GM12878 (cell line): ENCODE measurements at places on chromosomes 6 and 20. TPM values are rescaled to one million over a fixed set of nuclear protein-coding genes. Genes with fewer than 3 reads are reported as not detected.
A peak's percentile ranks its signal among the peaks of the same experiment; 100 is the strongest.

ZBTB2 gene
- polyA plus RNA-seq = 14.4 TPM in 2 replicates

TSPO2 gene
- not detected in 2 replicates for polyA plus RNA-seq

SASH1 gene
- polyA plus RNA-seq = not detected in 2 replicates

NKAIN2 gene
- not detected in 2 replicates for polyA plus RNA-seq

HSD17B8 gene
- 42.9 and 46.7 TPM in 2 replicates for polyA plus RNA-seq

- no peaks in the 10 kb centered on the region for H3K36me3 ChIP-seq
- H3K4me3 ChIP-seq = no peak overlapping the region
- H3K4me1 ChIP-seq = no peaks in the 10 kb centered on the region
- H3K27ac ChIP-seq = no peak overlapping the region
- DNase-seq = no peak
- no peaks in the 10 kb centered on the region for H3K27me3 ChIP-seq
Observed at GRCh38 chr20:42611423-42611822, 578.3 kb downstream of the PTPRT start.

- no peak for DNase-seq
- no peak overlapping the region for H3K4me3 ChIP-seq
- H3K4me1 ChIP-seq = peaks cover 6% of the 10 kb centered on the region
- H3K27me3 ChIP-seq = no peaks in the 10 kb centered on the region
Observed at GRCh38 chr6:139133262-139134063, 1.4 kb upstream of the HECA start.

- H3K4me1 ChIP-seq = peaks cover 17% of the 10 kb centered on the region
- H3K27ac ChIP-seq = peak overlapping the region; percentile 91
- peak; percentile 38 for DNase-seq
- H3K27me3 ChIP-seq = no peaks in the 10 kb centered on the region
- peak overlapping the region; percentile 97 for H3K4me3 ChIP-seq
Observed at GRCh38 chr6:56953597-56954402, 1.1 kb upstream of the BEND6 start.

GRCh38 chr6:148169706-148170105 is 172.9 kb upstream of the SASH1 start:
- no peak overlapping the region for H3K4me3 ChIP-seq
- H3K27ac ChIP-seq = no peak overlapping the region
- no peaks in the 10 kb centered on the region for H3K4me1 ChIP-seq
- no peak for DNase-seq
- no peaks in the 10 kb centered on the region for H3K36me3 ChIP-seq

GRCh38 chr20:50126662-50127061 is 13.7 kb upstream of the UBE2V1 start:
- no peak overlapping the region for H3K27ac ChIP-seq
- H3K36me3 ChIP-seq = peaks cover 41% of the 10 kb centered on the region
- no peak overlapping the region for H3K4me3 ChIP-seq
- DNase-seq = no peak

DNA sequence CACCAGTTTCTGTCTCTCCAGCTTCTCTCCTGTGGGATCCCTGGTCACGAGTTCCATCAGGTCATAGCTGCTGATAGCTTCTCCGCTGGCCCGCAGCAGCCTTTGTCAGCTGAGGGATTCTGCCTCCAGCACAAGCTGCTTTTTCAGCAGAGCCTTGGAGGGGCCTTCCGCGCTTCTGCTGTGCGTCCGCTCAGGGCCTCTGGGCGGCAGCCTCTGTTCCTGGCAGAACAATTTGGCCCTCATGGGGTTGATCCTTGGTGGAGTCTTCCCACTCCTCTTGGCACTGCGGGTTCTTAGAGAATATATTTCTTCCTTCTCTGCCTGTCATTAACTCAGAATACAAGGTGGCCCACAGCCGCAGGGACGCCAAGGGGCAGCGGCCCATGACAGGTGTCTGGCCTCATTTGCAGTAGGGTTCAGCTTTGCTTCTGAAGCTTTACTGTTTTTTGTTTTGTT is 158.8 kb downstream of the DTNBP1 start:
- H3K4me1 ChIP-seq = no peaks in the 10 kb centered on the region
- DNase-seq = no peak
- peaks cover 27% of the 10 kb centered on the region; the same call in 1 of the 2 replicates for H3K36me3 ChIP-seq
- no peak overlapping the region for H3K4me3 ChIP-seq
- H3K27me3 ChIP-seq = no peaks in the 10 kb centered on the region

DNA sequence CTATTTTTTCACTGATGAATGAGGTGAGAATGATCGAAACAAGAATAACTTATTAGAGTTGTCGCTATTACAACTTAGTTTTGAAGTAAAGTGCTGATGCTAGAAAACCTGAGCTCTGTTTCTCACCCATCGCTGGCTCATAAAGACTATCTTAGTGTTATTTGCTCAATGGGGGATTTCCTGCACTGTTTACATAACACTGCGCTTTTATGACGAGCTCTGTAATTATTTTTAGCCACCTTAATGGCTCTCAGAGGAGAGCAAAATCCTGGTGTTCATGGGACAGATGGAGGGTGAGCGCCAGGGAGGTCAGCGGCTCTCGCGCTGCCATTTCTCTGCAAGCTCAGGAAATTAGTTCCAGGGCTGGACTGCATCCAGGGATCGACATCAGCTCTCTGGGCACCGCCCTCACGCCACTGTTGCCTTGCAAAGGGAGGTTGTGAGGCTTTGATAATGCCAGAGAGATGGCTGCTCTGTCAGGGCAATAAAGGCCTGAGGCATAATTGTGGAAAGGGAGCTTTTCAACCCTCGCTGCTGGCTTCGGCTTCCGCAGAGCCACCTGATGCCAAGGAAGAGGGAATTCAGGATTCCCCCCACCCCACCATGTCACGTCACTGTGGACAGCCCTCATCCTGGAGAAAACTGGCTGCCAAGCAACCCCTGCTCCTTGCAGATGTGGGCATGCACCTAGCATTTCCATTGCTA is 72.0 kb downstream of the DACT2 start:
- H3K4me3 ChIP-seq = no peak overlapping the region
- H3K27ac ChIP-seq = no peak overlapping the region
- no peaks in the 10 kb centered on the region for H3K4me1 ChIP-seq
- DNase-seq = no peak
- H3K36me3 ChIP-seq = no peaks in the 10 kb centered on the region
- H3K27me3 ChIP-seq = no peaks in the 10 kb centered on the region

GRCh38 chr20:53282217-53282955 is 310.2 kb downstream of the TSHZ2 start:
- H3K4me1 ChIP-seq = no peaks in the 10 kb centered on the region
- DNase-seq = no peak
- peaks cover 5% of the 10 kb centered on the region; the same call in 1 of the 2 replicates for H3K27me3 ChIP-seq
- no peak overlapping the region for H3K4me3 ChIP-seq

DNA sequence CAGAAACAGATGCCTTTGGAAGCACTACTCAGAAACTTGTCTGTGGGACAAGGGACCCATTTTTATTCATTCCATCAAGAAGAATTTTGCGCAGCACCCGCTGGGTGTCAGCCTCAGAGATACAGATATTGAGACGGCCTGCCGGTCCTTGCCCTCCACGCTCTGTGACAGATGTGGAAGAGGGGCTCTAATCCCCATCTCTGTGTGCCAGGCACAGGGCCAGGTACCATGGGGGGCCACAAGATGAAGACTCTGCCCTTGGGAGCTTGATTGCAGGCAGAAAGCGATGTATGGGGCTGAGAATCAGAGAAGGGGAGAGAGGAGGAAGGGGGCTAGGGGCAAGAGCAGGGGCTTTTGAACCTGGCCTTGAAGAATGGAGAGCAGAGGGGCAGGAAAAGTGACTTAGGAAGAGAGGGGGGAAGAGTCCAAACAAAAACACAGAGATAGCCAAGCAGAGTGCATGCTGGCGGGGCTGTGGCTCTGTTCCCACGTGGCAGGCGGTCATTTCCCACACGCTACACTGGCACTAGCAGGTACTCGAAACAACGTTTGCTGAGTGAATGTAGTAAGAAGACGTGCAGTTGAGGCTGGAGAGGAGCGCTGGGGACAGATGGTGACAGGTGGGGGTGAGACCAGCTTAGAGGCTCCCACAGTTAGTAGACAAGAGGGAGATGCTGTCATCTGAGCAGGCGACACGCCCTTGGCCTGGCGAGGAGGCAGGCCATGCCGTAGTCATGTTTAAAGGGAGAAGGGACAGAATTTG is 170.3 kb upstream of the SNX9 start:
- H3K4me3 ChIP-seq = no peak overlapping the region
- H3K36me3 ChIP-seq = peaks cover 3% of the 10 kb centered on the region
- H3K27ac ChIP-seq = no peak overlapping the region

DNA sequence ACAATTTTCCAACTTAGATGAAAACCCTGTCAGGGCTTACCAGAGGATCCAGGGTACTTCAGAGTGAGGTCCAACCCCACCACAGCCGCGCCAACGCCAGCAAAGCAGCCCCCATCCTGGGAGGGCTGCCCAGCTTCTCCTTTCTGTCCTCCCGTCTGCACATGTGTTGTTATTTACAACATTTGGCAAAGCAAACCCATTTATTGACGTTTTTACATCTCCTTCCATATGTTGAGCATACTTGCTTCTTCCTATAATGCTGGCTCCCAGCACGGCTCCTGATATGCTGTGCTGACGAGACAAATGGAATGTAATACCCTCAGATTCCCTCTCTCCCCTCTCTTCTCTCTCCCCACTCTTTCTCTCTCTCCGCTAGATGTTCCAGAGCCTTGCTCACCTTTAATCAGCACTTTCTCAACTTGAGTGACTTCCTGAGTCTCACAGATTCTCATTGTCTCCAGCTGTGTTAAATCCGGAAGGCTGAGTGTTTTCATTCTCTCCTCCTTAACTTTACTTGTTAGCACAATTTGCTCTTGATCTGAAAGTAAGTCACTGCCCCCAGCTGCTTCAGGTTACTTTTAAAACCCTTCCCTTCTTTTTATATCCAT is 22.7 kb downstream of the RCAN2 start:
- H3K27ac ChIP-seq = no peak overlapping the region
- H3K4me1 ChIP-seq = no peaks in the 10 kb centered on the region
- DNase-seq = no peak
- no peak overlapping the region for H3K4me3 ChIP-seq

GRCh38 chr6:44464527-44465310 is 77.2 kb downstream of the CDC5L start:
- DNase-seq = no peak
- H3K27me3 ChIP-seq = no peaks in the 10 kb centered on the region
- no peak overlapping the region for H3K4me3 ChIP-seq
- no peaks in the 10 kb centered on the region for H3K4me1 ChIP-seq
- H3K36me3 ChIP-seq = no peaks in the 10 kb centered on the region
- H3K27ac ChIP-seq = no peak overlapping the region

DNA sequence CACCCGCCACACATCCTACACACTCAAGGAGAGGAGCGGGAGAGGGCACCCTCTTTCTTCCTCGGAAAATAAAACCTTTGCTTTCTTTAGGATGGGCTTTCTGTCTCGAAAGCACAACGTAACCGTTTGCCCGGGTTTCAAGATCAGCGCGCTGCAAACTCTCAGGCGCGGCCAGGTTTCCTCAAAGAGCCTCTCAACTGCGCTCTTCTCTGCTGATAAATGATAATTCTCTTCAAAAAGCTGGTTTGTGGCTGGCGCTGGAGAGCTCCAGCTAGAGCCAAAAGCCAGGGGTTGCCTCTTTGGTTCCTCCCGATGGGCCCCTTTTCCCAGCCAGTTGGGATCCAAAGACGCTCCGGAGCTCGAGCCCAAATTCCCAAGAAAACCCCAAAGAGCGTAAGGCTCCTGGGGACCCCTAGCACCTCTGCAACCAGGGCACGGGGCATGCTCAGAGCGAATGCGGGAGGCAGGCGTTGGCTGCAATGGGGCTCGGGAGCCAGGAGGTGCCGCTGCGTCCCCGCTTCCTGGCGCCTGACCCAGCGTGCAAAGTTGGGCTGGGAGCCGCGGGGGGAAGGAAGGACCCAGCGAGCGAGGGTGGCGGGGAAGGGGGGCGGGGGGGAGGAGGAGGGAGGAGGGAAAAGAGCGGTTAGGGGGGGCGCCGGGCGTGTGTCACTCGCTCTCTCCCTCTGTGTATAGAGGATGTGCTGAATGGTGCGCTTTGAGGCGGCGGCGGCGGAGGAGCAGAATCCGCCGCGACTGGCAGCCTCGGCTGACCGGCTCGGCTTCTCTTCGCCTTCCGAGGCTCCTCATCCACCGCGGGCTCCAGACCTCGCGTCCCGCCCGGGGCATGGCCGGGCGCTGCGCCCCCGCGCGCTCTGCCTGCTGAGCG is at the start of gene PLCB1:
PLCB1 (plus strand) TSS at position 669 of the 886 bp plus-strand sequence. CDS start 386 bp downstream, outside the sequence.
- DNase-seq = no peak
- peaks cover 10% of the 10 kb centered on the region; the same call in 1 of the 2 replicates for H3K4me1 ChIP-seq
- no peak within 1 kb of the TSS for H3K27ac ChIP-seq
- H3K27me3 ChIP-seq = peaks cover 10% of the 10 kb centered on the region
- H3K4me3 ChIP-seq = peak within 1 kb of the TSS; percentile 41; the same call in 1 of the 2 replicates
- H3K36me3 ChIP-seq = no peaks in the 10 kb centered on the region

- H3K4me1 ChIP-seq = no peaks in the 10 kb centered on the region; the same call in 1 of the 2 replicates
- H3K27ac ChIP-seq = no peak overlapping the region
- no peaks in the 10 kb centered on the region for H3K36me3 ChIP-seq
- H3K4me3 ChIP-seq = no peak overlapping the region
Observed at GRCh38 chr20:47817573-47817972, 32.3 kb upstream of the SULF2 start.

- H3K27ac ChIP-seq = no peak overlapping the region
- no peaks in the 10 kb centered on the region for H3K36me3 ChIP-seq
- DNase-seq = no peak
- no peaks in the 10 kb centered on the region for H3K4me1 ChIP-seq
Observed at GRCh38 chr6:130587778-130588520, 222.1 kb downstream of the TMEM200A start.

DNA sequence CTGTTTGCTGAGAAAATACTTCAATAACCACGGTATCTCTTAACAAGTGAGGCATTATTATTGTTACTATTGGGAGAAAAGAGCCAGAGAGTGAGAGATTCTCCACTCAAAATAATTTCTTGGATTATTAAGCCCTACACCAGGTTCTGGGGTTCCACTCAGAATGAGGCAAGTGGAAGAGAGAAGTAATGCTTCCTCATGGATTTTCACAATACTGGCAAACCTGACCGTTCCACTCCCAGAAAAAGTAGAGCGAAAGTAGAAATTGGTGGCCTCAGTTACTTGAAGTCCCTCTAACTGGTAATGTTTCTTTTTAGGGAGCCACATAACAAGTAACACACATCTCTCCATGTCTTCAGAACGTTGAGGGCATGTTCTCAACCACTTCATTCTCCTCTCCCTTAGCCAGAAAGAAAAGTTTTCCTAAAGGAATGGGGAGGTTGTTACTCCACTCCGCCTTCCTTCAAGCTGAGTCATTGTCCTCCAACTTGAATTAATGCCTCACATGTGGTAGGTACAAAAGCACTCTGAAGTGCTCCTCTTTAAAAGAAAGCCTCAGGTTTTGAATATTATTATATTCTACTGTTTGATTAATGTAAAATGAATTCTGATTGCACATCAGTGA is 1.9 kb downstream of the BAG2 start:
- no peak for DNase-seq
- peak overlapping the region; percentile 86 for H3K27ac ChIP-seq
- no peaks in the 10 kb centered on the region for H3K4me1 ChIP-seq
- H3K36me3 ChIP-seq = peaks cover 5% of the 10 kb centered on the region
- H3K4me3 ChIP-seq = peak overlapping the region; percentile 84
- no peaks in the 10 kb centered on the region for H3K27me3 ChIP-seq

DNA sequence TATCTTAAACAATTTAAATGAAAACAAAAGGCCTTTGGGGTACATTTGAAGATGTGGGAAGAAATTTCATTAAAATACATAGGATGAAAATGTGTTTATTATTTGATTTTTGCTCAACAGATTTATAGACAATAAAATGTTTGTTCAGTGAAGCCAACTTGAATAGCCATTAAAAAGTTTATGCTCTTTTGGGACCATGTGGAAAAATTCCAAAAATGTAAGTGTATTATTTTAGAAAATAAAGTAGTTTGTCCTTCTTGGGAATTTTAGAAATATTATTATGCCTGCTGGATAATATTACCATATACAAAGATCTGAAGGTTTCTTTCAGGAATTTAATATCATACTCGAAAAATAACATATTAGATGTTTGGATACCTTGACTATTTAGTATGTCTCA is 131.3 kb downstream of the EPM2A start:
- no peaks in the 10 kb centered on the region for H3K36me3 ChIP-seq
- no peak overlapping the region for H3K27ac ChIP-seq
- no peaks in the 10 kb centered on the region for H3K4me1 ChIP-seq
- no peak overlapping the region for H3K4me3 ChIP-seq
- no peaks in the 10 kb centered on the region for H3K27me3 ChIP-seq
